ENCODE measurements at places on chromosomes 5 and 9. TPM values are rescaled to one million over a fixed set of nuclear protein-coding genes. Genes with fewer than 3 reads are reported as not detected.

DNA sequence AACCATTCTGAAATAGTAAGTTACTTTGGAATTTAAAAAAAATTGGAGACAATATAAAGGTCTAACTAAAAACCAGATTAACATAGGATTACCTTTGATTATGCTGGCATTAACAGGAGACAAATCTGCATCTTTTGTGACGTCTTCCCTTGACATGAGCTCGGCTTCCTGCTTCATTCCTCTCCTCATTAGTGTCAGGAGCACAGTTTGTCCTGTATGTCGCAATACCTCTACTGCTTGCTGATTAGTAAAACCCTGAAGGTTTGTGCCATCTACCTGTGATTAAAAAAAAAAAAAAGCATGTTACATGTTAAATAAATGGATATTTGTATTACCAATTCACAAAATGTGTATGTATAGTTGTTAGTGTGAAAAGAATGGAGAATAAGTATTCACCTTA is 73.7 kb downstream of the MPDZ start:
- DNase-seq = no peak

DNA sequence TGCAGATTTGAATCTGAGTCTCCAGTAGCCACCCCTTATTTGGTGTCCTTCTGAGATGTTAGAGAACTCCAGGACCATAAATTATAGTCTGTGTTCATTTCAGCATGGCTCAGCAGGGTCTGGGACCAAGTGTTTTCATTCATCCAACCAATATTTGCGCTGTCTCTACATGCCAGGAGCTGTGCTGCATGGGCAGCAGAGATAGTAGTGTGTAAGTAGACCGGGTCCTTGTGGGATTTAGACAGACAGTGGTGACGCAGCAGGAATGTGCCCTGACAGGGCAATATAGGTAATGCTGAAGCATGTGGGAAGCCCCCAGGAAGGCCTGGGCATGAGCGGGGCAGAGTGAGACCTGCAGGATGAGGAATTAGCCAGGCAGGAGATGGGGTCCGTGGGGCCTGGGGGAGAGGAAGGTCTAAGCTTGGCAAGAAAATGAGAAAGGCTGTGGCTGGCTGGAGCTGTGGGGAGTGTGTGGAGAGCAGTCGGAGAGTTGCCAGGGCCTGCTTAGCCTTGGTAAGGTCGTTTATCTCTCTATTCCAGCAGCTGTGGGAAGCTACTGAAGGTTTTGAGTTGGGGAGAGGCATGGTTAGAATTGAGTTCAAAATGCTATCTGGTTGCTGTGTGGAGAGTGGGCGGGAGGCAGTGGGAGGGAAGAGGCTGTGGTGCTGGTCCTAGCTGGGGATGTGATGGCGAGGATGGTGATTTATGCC is 16.8 kb downstream of the STXBP1 start:
- DNase-seq = no peak

DNA sequence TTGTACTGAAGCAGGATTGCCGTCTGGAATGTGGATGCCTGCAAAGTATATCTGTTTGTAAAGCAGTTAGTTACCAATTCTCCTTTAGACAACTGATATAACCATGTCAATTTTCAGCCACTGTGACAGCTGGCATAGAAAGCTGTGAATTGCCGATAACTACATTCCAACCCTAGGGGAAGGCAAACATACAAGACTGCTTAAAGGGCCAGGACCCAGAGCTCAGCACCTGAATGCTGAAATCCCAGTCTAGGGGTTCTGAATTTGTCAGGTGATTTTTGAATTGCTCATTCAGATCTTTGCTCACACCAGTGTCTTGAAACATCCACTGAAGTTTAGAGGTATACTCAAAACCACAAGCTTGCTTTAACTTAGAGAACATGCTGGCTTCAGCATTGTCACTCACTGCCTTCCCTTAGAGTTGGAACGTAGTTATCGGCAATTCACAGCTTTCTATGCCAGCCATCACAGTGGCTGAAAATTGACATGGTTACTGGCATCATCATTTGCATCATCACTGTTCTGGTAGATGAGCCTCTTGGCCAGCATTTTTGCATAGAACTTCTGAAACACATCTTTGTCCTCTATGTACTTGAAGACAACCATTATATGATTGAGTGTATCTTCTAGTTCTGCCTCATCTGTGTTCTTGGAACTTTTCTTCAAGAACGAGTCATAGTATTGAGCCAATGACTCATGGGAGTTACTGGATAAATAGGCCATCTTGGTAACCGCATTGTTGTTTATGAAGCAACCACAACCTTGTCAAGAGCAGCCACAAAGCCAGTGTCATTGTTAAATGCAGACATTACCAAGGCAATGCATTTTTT is 82.1 kb downstream of the CCDC192 start:
- DNase-seq = no peak

GRCh38 chr5:3905521-3905920 is 309.9 kb downstream of the IRX1 start:
- no peak for DNase-seq

- DNase-seq = no peak
Observed at GRCh38 chr9:135670721-135671590, 7.8 kb downstream of the LCN9 start.

GRCh38 chr5:15304066-15304731 is 195.8 kb upstream of the FBXL7 start:
- no peak for DNase-seq

- no peak for DNase-seq
Observed at GRCh38 chr9:14004110-14004509, 309.8 kb downstream of the NFIB start.

DNA sequence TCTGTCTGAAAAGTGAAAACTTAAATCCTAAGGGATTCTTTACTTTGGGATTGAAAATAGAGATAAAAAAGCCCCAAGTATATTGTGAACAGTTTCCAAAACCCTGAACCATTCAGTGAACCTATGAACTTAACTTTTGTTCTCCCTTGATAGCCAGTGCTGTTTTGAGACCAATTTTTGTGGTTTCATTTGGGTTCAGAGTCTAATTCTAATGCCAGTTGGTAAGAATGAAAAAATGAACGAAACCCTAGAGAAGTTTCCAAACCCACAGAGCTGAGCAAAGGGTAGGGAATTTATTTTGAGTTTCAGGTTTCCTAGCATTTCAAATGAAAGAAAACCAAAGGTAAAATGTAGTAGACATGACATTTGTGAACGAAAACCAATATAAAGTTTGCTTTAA is 1366.8 kb downstream of the EFNA5 start:
- no peak for DNase-seq

DNA sequence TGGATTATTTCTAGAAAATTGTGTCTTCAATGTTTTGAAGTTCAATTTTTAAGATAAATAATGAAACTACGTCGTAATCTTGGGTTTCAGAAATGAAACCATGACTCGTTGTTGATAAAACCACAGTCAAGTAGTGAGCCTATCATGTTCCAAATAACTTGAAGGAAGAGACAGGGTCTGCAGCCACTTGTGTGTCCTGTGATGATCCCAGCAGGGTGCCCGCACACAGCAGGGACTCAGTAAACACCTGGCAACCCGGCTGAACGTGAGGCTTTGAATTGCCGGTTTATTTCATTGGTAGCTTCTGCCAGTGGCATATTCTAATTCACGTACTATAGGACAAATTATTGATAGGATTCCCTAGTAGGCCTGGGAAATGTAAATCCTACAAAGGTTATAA is 679.6 kb downstream of the IRX1 start:
- no peak for DNase-seq

SPATA31A3 gene
- not detected for total RNA-seq

GDA gene
- total RNA-seq = 0.82 TPM

FCN2 gene
- not detected for total RNA-seq

Data from gastrocnemius medialis (tissue), 4 donors.